ENCODE measurements at places on chromosomes 6 and 20.

GRCh38 chr6:154773610-154774089 is 40.4 kb downstream of the SCAF8 start:
- DNase-seq = no peak

GRCh38 chr6:105898286-105898685 is 187.8 kb upstream of the PRDM1 start:
- DNase-seq = no peak

GRCh38 chr6:73739096-73739495 is 43.1 kb downstream of the CD109 start:
- DNase-seq = peak; percentile 67

DNA sequence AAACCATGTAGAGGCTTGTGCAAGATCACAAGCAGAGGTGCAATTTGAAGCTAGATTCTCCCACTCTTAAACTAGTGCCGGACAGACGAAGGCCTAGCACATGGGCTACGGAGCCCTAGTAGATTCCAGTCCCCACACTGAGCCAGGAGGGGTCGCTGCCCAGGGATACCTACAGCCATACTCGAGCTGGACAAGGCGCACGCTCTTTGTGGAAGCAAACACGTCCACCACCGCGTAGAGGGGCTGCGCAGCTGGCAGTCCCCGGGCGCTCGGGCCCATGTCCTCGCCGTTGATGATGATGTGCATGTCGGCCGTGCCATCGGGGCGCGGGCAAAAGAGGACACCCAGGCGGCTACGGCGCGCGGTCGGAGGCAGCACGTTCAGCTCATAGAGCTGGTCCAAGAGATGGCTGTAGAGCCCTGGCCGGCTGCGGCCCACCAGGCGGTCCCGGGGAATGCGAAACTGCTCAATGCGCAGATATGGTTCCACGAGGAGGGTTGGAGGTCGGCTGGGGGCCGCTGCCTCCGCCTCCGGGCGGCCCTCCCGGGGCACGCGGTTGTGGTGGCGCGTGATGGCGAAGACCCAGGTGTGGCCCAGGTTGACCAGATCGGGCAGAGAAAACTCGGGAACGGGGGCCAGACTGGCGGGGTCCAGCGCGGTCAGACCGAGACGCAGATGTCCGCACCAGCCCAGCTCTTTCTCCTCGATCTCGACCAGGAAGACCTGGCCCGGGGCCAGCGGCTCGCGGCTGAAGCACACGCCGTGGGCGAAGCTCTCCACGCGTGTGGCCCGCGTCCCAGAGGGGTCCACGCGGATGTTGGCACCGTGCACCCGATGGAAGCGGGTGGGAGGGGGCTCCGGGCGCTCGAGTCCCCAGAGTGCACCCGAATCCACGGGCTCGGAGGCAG is 677 bp downstream of the NEURL2 start:
- DNase-seq = peak; percentile 69

- DNase-seq = no peak
Observed at GRCh38 chr6:8392569-8392968, 42.8 kb downstream of the SLC35B3 start.

DNA sequence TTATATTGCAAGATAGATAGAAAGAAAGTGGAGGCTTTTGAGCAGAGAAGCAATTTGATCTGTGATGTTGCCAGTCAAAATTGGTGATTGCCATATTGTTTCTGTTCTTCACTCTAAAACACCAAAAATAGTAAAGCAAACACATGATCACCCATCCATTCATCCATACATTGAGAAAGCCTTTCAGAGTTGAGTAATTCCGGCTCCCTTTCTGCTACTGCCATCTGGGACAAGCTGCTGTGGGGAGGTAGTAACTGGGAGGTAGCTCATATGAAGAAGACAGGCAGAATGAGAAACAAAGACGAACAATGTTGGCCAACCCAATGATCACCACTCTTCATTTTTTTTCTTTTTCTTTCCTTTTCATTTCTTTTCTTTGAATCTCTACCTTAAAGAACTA is 51.1 kb upstream of the HBS1L start:
- no peak for DNase-seq

DNA sequence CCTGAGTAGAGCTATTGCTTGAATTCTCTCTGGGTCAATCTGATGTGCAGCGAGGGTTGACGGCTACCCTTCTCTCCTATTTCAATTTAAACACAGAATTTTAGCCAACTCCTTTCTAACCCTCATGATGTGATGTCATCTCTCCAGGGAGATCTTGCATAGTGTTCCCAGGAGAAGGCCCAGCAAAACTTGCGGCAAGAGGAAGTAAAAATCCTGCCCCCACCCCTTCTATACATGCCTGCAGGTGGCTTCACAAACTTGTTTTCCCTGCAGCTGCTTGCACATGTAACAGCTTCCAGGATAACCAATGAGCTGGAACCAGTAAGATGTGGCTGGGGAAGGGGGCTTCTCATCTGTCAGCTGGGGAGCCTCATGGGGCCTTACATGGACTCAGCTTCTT is 169.3 kb upstream of the CDH4 start:
- no peak for DNase-seq

DNA sequence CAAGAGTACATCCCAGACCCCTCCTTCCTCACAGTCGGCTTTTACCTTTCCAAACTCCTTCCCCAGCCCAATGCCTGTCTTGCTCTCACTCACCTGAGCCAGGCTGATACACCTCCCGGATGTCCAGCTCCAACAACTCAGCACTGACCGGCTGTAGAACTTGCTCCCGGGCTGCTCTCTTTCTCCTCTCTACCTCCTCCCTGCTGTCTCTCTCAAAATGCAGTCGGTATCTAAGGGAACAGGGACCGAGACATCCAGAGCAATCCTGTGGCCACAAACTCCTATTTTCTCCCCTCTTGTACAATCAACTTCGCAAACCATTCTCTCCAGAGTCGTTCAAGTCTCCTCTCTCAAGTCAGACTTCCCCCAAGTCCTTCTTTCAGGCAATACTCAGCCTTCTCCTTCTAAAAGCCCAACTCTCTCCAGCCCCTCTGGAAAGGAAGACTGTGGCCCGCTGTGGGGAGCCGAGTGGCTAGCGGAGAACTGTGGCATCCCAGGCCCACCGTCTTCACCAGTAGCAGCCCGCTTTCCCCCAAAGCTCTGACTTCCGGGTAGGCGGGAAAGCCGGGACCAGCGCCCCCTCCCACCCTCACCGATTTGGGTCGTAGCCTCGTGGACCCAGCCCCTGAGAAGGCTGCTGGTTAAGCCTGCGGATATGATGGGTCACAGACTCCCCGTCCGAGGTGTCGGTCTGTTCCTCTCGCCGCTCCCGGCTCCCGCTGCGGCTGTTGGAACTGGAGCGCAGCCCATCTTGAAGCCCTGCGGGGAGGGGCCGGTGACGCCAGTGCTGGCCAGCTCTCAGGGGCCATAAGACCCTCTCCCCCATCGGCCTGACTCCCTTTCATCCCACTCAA is 1.1 kb downstream of the GNL1 start:
- peak; percentile 30 for DNase-seq

DNA sequence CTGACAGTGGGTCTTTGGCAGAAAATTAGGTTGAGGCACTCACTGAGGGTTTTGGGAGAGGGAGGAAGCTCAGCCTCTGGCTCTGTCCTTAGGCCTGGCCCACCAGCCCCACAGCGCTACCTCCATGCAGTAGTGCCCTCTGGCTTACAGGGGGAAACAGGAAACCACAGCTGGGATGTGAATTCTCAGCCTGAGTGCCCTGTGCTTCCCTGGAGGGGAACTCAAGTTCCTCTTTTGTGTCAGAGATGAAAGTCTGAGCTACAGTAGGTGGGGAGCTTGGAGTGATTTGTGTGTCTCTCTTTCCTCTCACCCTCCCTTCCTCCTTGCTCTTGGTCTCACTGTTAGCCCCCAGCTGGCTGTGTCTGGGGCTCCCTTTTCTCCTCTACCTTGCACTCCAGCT is 48.2 kb upstream of the BLCAP start:
- DNase-seq = peak; percentile 3

DNA sequence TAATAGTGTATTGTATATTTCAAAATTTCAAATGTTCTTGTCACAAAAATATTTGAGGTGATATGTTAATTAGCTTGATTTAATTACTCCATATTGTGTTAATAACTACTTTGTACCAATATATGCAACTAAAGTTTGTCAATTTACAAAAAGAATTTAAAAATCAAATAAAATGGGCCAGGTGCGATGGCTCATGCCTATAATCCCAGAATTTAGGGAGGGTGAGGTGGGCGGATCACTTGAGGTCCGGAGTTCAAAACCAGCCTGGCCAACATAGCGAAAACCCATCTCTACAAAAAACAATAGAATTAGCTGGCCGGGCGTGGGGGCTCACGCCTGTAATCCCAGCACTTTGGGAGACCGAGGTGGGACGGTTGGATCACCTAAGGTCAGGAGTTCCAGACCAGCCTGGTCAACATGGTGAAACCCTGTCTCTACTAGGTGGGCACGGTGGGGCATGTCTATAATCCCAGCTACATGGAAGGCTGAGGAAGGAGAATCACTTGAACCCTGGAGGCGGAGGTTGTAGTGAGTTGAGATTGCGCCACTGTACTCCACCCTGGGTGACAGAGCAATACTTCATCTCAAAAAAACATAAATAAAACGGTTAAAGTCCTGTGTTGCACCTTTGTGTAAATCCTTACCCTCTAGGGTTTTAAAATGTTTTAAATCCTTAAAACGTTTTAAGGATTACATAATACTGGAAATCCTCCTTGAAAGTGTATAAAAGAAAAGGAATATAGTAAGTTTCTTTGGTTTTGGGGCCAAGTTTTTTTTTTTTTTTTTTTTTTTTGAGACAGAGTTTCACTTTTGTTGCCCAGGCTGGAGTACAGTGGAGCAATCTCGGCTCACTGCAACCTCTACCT is 4.0 kb downstream of the HSPA1B start:
- peak; percentile 35 for DNase-seq

DNA sequence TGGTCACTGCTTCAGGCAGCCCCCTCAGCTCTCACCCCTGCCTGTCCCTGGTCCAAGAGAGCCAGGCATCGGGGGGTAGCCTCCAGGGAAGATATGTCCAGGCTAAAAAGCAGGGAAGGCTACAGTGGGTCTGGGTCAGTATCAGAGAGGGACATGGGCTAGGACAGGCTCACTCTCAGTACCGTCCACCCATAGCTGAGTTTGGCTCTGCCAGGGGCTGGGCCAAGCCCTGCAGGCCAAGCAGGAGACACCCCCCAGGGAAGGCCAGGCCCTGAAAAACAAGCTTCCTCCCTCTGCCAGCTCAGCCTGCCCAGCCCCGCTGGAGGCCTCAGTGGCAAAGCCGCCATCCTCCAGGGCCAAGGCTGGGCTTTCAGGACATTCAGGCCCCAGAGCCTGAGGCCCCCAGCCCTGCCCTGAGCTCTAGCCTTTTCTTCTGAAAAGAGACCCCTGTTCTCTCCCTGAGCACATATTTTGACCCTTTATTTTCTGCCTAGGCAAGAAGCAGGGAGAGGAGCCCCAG is 28.6 kb upstream of the TGM2 start:
- DNase-seq = no peak

GRCh38 chr6:139597087-139597763 is 222.8 kb upstream of the CITED2 start:
- no peak for DNase-seq

- DNase-seq = no peak
Observed at GRCh38 chr6:704046-704445, 11.1 kb upstream of the EXOC2 start.

GRCh38 chr6:105675715-105676397 is 273.0 kb upstream of the PREP start:
- no peak for DNase-seq

DNA sequence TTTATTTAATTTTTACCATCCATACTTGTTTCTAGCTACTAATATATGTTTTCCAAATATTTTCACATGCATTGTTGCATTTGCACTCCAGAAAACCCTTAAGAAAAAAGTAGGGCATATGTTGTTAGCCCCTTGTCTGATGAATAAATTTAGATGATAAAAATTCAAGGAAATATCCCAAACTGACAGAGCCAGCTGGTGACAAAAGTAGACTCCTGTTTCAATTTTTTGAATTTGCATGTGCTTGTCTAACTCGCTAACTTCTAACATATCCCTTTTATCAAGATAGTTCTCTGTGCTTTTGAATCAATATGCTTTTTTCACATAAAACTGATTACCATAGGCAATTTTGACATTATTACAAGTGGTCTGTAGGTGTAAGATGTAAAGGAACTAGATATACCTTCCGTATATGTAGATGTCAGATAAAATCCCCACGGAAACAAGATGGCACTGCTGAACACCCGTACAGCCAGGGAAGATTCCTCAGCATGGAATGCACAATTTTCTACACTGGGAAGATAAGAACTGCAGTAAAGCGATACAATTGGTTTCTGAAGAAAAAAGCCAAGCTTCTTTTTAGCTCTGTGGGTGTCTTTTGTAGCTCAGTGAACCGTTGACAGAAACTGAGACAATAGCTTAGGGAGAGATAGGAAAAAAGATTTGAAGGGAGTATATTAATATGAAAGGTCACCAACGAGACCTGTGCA is 437.6 kb upstream of the RNF217 start:
- DNase-seq = no peak

GRCh38 chr6:129597023-129597713 is 112.8 kb downstream of the ARHGAP18 start:
- DNase-seq = no peak

DNA sequence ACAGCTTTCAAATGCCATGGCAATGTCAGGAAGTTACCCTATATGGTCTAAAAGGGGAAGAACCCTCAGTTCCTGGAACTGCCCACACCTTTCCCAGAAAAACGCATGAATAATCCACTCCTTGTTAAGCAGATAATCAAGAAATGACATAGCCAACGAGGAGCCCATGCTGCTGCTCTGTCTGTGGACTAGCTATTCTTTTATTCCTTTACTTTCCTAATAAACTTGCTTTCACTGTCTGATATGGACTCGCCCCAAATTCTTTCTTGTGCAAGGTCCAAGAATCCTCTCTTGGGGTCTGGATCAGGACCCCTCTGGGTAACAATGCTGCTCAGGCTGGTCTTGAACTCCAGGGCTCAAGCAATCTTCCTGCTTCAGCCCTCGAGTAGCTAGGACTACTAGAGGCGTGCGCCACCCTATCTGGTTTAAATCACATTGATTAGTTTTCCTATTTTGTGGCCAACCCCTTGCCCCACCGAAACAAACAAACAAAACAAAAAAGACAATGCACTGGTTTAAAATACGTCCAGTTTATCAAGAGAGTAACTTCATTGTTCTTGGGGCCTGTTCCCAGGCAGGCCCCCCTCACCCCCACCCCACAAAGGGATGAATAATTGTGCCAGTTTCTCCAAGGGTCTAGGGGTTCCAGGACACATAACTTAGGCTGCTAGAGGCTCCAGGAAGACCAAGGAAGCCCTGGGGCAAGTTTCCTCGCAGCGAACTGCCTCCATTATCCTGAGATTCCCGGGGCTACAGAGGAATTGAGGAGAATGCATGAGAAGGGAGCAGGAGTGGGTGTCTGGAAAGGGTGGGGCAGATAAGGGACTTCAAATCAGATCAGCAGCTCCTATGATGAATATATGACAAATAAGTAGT is 10.1 kb upstream of the AKAP12 start:
- DNase-seq = no peak

- no peak for DNase-seq
Observed at GRCh38 chr6:53793318-53794136, 1.3 kb upstream of the LRRC1 start.

DNA sequence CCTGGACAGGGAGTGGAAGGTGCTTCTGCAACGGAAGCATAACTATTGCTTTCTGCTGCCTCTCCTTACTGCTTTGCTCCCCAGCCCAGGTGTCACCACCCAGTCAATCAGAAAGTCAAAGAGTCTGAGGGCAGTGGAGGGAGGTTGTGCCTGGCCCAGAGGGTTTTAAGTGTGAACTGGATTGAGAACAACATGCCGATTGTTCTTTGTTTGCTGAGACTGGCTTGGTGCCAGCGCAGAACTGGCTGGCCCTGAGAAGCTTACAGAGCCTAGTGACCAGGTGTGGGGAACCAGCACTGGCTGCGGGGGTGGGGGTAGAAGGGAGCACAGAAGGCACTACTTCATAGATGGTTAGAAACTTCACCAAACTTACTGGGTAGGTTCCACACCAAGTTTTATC is 31.1 kb upstream of the ENPP4 start:
- DNase-seq = no peak

- DNase-seq = no peak
Observed at GRCh38 chr6:29865631-29866030, 38.0 kb downstream of the HLA-G start.

Data from CD14-positive monocyte (primary cell).